Fibroblast of skin of left biceps (primary cell): ENCODE measurements at places on chromosomes 3 and 15.

- DNase-seq = no peak
Measured at GRCh38 chr3:150871192-150871591, 34.0 kb downstream of the MINDY4B start.

GRCh38 chr3:132293251-132293650, 24.0 kb upstream of the ACP3 start:
- DNase-seq = no peak

DNA sequence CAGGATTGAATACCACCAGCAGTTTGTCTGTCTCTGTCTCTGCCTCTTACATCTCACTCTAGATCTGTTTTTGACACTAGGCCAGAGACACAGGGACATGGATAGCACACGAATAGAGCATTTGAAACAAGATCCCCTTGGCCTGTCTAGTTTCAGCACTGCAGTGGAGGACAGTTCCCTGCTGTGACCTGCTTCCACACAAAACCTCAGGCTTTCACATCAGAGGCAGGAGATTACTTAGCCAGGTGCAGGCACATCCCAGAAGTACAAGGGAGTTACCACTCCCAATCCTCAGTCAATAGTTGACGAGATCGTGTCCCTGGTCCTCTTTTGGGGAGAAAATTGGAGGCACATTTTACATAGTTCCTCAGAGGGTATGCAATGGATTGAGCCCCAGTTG, 34.0 kb upstream of the CCK start:
- peak; percentile 5 for DNase-seq

DNA sequence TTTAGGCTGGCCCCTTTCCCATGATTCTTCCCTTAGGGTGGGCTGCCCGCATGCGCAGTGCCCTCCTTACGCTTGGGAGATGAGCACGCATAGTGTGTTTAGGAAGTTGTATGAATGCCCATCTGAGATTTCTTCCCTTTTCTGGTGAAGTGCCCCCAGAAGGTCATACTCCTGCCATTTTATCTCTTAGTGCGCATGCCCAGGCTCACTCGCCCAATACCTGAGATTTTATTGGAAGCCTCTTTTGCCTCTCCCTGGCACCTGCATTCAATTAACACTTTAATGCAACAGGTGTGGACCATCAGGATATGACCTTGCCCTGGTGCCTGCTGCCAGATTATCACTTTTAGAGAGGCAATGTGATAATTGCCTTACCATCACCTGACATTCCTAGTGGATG, 36.6 kb downstream of the MKRN3 start:
- no peak for DNase-seq

- DNase-seq = no peak
Measured at GRCh38 chr15:89649013-89649625, 6.1 kb downstream of the KIF7 start.

DNA sequence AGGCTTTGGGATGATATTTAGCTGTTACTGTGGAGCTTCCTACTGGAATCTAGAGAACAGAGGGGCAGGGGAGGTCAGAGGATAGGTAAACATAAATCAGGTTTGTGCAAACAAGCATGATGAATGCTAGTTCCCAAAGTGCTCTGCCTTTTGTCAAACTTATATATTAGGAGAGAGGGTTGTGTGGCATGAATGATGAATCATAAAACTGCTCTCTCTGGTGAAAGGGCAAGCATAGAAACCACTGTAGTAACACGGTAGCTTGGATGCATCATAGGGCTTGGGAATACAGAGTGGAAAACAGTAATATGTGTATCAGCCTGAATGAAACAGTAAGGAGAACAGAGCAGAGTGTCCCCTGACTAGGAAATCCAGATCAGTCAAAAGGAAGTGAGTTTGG, 486.7 kb downstream of the IL5RA start:
- DNase-seq = no peak
